ENCODE measurements at places on chromosomes 6 and 20. TPM values are rescaled to one million over a fixed set of nuclear protein-coding genes. Genes with fewer than 3 reads are reported as not detected.

Gene PPP1R14C
- total RNA-seq = 4.1 TPM

DNA sequence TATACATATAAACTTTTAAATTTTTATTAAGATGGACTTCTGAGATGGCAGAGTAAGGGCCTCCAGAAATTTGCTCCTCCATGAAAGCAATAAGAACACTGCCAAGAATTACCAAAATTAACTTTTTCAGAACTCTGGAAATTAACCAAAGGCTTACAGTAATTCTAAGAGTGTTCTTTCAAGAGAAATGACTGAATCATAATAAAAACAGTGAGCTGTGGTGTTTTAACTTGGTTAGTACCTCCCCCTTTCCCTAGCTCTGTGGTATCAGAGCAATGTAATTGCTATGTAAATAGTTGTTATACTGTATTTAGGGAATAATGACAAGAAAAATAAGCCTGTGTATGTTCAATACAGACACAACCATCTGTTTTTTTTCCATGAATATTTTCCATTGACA is 19.0 kb downstream of the HECA start:
- DNase-seq = no peak

DNA sequence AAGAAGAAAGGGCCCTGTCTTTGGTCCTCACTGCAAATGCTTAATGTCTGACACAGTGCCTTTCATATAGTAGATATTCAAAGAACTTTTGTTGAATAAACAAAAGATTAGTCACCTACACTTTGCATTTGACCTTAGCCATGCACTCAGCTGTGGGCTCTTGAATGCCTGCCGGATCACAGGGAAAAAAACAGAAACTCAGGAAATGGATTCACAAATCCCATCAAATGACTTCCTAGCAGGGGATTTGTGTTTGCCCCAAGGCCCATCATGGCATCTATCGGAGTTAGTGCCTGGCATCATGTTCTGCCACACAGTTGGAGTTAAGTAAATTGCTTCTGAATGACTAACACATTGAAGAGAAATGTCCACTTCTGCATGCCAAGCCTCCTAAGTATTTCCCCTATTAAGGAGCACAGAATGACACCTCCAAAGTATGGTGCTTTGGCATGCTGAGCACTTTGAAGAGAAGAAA is 72.3 kb upstream of the DST start:
- no peak for DNase-seq

Gene DLK2
- total RNA-seq = 2.2 TPM

GRCh38 chr6:118468682-118469465 is 79.2 kb upstream of the PLN start:
- no peak for DNase-seq

DNA sequence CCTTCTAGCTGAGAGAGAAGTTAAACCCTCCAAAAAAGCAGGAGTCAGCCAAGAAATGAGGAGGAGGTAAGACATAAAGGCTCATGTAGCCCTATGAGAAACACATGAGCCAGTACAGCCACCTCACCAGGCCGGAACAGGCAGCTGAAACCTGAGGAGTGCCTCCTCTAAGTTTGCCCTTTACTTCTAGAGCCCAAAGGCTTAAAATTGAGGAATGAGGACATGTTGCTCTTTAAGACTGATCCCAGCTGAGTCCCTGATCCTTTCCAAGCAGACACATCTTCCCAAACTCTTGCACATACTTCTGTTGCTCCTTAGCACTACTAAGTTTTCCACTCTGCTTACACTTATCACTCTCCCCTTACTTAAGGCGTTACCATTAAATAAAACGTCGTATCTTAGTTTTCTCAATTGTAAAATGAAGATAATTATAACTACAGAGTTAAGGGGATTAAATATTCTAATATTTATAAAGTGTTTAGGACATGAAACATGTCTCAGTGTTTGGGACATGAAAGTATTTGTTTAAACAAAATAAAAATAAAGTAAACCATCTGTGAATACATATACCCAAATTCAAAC is 124.0 kb downstream of the OGFRL1 start:
- no peak for DNase-seq

GRCh38 chr6:5275497-5275896 is 14.2 kb downstream of the FARS2 start:
- no peak for DNase-seq

DNA sequence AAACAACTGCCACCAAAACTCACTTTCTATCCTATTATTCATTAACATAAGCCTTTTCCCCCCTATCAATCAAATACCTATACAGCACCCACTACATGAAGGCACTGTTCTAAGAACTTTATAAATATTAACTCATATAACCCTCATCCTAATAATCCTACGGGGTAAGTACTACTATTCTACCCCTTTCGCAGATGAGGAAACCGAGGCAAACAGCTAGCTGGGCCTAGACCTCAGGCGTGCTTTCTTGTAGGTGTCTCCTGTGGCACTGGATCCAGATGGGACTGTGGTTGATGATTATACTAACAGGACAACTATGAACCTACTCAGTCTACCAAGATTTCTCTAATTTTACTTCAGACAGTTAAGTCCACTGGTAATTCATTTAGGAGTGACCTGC is 131.6 kb downstream of the ZMYND8 start:
- DNase-seq = no peak

- DNase-seq = no peak
Measured at GRCh38 chr6:18820725-18821124, 433.6 kb downstream of the RNF144B start.
